ENCODE measurements at places on chromosomes 6 and 20.

- DNase-seq, result no peak
Observed at GRCh38 chr6:47308198-47308517, 1.5 kb downstream of the TNFRSF21 start.

- DNase-seq, result no peak
Observed at GRCh38 chr6:124917769-124918168, 44.5 kb upstream of the RNF217 start.

- DNase-seq, result no peak
Observed at GRCh38 chr6:95804847-95805541, 210.8 kb upstream of the FUT9 start.

- no peak for DNase-seq
Observed at GRCh38 chr6:84498905-84499304, 265.5 kb downstream of the TBX18 start.

DNA sequence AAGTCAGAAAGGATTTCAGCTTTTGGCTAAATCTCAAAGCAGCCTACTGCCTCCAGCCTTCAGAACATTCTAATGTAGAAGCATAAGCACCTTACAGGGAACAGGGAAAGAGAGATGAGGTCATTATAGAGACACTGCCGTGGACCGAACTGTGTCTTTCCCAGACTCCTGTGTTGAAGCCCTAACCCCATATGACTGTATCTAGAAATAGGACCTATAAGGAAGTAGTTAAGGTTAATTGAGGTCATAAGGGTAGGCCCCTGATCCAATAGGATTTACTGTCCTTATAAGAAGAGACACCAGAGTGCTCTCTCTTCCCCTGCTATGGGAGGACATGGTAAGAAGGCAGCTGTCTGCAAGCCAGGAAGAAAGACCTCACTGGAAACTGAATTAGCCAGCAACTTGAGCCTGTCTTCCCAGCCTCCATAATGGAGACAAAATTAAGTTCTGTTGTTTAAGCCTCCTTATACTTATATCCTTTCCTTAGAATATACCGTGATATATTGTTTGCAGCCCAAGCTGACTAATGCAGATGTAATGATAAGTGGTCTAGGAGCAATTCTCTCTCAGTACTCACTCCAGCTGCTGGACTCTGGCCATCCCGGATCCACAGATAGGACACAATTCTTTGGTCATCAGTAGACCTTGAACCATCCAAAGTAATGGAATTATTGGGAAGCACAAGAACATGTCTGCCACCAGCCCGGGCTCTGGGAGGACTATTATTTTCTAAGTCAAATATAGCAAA is 71.4 kb downstream of the ALDH5A1 start:
- no peak for DNase-seq
